ENCODE measurements at places on chromosomes 4 and X. TPM values are rescaled to one million over a fixed set of nuclear protein-coding genes. Genes with fewer than 3 reads are reported as not detected.

DNA sequence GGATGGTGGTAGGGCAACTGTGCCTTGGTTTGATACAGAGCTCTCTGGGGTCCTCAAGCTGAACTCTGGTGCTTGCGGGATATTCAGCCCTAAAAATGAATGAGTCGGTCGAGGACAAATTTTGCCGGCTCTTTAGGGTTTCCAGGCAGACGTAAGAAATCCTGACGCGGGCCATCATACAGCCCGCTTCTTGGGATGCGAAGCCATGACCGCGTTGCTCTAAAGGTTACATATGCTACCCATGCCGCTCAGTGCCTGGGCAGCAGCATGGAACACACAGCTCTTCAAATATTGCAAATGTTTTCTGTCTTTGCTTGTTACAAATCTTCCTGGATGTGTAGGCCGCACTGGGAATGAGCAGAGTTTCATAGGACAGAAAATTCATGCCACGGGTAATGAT lies 55.6 kb downstream of the NBDY start:
- peak; percentile 47 for DNase-seq

DNA sequence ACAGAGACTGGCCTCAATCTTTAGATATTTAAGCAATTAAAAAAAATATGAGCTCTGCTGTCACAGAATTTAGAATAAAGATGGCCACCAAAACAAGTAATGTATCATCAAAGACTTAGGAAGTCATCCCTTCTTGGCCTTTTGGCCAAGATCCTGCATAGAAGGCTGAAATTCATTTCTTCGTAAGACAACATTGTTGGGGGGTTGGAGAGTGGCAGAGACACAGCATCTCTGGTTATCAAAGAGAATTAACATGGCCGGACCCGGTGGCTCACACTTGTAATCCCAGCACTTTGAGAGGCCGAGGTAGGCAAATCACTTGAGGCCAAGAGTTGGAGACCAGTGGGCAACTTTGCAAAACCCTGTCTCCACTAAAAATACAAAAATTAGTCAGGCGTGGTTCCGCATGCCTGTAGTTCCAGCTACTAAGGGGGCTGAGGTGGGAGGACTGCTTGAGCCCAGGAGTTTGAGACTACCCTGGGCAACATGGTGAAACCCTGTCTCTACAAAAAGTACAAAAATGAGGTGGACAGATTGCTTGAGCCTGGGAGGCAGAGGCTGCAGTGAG lies 4.0 kb downstream of the PPM1K start:
- DNase-seq, result no peak

- no peak for DNase-seq
Observed at GRCh38 chrX:133005042-133005441, 46.6 kb upstream of the HS6ST2 start.

DNA sequence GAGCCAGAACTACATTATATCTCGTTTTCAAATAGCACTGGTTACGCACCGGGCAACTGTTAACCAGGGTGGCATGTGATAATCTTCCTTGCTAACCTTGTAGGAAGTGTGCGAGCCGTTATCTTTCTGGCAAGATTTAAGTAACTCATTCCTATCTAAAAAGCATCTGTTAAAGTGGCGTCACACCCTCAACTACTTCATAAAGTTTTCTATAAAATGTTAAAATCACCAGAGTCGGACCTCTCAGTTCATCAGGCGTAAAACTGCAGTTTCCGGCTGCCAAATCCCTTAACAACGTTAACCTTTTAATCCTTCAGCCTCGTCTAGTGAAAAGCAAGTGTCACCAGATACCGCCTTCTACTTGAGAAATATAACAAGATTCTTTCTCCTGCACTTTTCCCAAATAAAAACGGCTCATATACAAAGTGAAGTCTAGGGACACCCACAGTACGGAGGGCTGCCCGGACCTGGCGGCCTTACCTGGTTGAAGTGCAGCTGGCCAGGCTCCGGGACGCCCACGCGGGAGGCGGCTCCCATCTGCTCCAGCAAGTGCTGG lies 1.2 kb downstream of the SLC39A8 start:
- no peak for DNase-seq

- no peak for DNase-seq
Observed at GRCh38 chr4:145819853-145820181, 118.8 kb downstream of the ZNF827 start.

GRCh38 chr4:151322570-151322969 lies 2.8 kb downstream of the SH3D19 start:
- no peak for DNase-seq

DNA sequence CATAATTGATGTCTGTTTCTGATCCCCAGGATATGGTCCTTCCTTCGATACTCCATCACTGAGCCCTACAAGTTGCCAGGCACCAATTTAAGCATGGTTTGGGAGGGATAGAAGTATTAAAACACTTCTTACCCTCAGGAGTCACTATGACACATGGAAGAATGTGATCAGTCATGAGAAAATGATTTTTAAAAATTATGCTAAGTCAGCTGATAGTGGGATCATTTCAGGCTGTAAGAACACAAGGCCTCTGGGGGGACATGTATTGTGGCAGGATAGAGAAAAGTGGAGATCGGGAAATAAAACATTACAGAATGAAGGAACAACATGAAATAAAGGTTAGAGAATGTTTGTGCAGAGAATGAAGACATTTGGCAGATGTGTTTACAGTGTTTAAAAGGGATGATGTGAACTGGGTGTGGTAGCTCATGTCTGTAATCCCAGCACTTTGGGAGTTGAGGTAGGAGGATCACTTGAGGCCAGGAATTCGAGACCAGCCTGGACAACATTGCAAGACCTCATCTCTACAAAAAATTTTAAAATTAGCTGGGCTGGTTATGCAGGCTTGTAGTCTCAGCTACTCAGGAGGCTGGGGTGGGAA lies 64.0 kb downstream of the ELOVL6 start:
- DNase-seq, result no peak

- no peak for DNase-seq
Observed at GRCh38 chrX:153761863-153762262, 2.2 kb upstream of the PLXNB3 start.

DNA sequence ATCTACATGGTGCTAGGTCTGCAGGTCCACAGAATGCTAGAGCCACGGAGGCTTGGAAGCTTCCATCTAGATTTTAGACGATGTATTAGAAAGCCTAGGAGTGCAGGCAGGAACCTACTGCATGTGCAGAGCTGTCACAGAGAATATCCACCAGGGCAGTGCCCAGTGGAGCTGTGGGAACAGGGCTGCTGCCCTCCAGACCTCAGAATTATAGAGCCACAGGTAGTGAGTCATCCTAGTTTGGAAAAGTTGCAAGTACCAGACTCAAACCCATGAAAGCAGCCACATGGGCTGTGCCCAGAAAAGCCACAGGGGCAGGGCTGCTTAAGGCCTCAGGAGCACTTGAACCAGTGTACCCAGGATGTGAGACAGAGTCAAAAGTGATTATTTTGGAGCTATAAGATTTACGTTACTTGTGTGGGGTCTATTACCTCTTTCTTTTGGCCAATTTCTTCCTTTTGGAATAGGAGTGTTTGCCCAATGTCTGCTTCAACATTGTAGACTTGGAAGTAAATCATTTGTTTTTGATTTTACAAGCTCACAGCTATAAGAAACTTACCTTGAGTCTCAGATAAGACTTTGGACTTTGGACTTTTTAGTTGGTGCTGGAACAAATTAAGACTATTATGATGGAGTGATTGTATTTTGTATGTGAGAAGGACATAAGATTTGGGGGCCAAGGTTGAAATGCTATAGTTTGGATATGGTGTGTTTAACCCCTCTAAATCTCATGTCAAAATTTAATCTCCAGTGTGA lies 143.5 kb upstream of the CHRDL1 start:
- DNase-seq, result no peak

DNA sequence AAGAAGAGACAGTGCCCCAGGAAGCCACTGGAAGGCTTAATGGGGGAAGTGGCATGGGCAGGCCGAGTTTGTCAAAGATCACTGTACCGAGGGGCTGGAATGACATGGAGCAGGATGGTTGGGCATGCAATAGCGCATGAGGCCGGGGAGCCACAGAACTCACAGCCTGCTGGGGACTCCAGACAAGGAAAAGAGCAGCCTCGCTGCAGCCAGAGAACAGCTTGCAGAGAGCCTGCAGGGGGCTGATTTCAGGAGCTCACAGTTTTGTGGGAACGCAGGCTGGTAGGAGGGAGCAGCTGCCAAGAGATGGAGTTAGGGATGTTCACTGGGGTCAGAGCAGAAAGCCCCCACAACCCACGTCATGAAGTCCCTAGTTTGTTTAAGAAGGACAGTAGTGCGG lies 45.4 kb downstream of the STOX2 start:
- no peak for DNase-seq

MAGEA2 gene
- not detected for total RNA-seq

APOO gene
- 13.7 TPM for total RNA-seq

ADH1A gene
- 2.0 TPM for total RNA-seq

SUPT20HL2 gene
- total RNA-seq, result 0.76 TPM

GYPE gene
- 1.00 TPM for total RNA-seq

EREG gene
- 0.29 TPM for total RNA-seq

TMPRSS11A gene
- not detected for total RNA-seq

All from posterior vena cava (tissue), 2 donors.